Suppressor macrophage (primary cell): ENCODE measurements at places on chromosomes 6 and 20.

DNA sequence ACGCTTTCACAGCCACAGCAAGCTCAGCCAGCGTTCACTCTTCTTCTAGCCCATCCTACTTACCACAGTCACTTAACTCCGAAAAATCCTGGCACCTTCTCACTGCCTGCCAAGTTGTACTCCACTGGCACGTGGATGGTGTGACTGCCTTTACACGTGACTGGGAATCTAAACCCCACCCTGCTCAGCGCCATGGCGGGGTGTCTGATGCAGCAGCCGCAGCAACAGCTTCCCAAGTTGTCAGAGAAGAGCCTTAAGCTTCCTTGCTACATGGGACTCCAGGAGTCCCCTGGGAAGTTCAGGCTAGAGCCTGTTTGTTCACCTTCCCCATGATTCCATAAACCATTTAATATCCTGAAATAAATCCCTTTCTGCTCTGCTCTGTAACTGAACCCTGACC is 61.9 kb upstream of the FOXC1 start:
- no peak for DNase-seq

GRCh38 chr6:146267946-146268345 is 239.1 kb downstream of the GRM1 start:
- DNase-seq, result no peak

DNA sequence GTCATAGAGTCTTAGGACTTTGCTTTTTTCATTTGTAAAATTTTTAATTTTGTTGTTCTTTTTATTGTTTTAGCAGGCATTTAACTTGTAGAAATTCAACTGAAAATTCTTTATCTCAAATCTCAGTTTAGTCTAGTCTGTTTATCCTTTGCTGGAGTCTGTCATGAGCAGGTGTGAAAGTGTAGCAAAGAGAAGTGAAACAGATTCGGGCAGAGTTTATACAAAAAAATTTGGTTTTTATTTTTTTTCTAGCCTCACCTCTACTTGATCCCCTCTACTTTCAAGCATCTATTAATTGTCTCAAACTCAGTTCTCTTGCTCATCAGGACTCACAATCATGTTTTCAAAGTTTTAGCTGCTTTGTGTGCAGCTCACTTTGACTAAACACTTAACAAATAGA is 655.2 kb downstream of the HDGFL1 start:
- no peak for DNase-seq

- no peak for DNase-seq
These were observed 10.4 kb downstream of the PLCG1 start for GRCh38 chr20:41147767-41148191.

- DNase-seq, result no peak
These were observed 6.4 kb upstream of the KIF6 start for GRCh38 chr6:39731565-39731964.

- no peak for DNase-seq
These were observed 79.5 kb upstream of the HTR1E start for GRCh38 chr6:86857783-86858182.

DNA sequence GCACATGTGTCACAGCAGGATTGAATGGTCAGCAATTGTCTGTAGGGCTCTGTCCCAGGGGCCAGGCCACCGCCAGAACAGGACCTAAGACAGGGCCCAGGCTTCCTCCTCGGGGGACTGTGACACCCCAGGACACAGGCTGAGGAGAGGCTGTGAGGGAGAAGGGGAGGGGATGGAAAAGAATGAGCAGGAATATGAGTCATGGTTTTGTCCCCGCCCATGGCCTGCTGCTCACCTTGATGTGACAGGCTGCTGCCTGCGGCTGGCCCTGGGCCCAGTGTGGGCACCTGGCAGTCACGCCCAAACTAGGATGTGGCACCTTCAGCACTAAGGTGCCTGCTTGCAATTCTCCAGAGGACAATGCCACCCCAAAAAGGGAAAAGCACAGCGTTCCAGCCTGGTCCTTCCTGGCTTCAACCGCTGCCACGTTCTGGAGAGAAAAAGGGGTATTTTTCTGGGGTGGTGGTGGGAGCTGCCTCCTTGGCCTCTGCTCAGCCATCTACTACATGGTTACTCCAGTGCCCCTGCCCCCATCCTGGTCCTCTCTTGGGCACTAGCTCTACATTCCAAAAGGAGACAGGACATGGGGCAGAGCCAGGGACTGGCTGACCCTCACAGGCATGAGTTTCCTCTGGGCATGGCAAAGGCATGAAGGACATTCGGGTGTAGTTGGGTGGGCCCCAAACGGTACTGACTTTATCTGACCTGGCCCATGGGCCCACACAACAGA is 93.4 kb downstream of the SLC22A23 start:
- no peak for DNase-seq

DNA sequence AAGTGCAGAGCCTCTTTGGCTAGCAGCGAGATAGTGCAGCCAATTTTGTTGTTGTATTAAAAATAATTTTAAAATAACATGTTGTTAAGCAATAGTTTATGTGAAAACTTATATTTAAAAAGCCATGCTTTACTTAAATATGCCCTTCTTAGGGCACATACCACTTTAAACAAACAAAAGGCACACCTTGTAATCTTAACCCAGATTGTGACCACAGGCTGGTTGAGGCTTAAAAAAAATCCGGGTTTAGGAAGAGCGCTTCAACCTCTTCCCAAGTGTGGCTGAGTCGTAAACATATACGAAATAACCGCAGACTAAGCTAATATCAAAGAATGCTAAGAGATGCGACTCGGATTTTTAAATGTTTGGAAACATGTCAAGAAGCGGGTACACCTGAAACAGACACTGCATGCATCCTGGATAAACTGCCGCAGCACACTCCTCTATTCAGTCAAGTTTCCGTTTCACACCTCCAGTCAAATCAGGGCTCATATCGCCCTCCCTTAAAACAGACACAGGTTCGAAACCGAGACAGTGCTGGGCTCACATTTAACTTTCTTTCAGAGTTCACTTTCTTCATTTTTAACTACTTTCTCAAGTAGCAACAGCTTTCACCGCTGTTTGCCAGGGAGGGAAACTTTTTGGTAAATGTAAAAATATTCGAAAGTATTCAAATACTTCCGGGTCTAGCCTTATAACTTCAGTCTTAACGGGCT is 1.5 kb downstream of the DEK start:
- DNase-seq, result peak; percentile 13

GRCh38 chr6:92589996-92590395 is 829.4 kb downstream of the EPHA7 start:
- DNase-seq, result no peak

- DNase-seq, result no peak
These were observed 31.8 kb downstream of the CNKSR3 start for GRCh38 chr6:154478701-154479060.

DNA sequence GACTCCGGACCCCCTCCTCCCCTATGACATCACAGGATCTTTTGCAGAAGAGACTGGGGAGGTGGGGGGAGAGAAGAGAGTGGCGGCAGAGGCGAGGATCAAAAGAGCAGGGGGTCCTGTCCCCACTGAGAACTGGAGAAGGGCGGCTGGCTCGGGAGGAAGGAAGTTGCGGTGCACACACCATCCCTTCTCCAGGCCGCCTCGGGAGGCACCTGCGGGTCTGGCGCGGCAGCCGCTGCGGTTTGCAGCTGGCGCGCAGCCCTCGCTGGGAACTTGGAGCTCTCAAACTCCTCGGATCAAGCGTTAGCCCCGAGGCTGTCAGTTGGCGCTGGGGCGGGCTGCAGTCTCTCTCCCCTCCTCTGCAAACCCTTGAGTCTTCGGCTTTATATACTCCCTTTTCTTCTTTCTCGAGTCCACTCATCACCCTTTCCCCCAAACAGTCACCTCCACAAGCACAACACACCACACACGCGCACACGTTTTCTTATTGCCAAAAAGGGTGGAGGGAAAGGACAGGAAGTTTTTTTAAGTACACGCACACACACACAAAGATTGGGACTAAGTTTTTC is 180.7 kb downstream of the TBXT start:
- no peak for DNase-seq

GRCh38 chr6:98107801-98108200 is 726.6 kb upstream of the POU3F2 start:
- no peak for DNase-seq

- DNase-seq, result no peak
These were observed 79.0 kb downstream of the IMPG1 start for GRCh38 chr6:75993236-75994162.

DNA sequence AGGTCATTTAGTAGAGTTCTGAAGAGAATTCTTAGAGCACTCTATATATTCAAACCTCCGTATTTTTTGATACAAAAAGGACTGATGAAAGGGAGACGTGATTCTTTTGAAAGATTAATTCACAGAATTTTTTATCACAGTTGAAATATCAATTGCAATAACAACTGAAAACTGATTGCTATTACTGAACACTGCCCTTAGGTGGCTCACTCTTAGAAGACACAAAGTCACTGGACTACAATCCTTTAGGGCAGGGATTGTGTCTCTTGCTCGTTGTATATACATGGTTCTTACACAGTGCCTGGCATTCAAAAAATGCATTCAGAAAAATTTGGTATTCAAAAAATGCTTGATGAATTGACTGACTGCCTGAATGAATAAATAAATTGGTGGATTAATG is 17.1 kb upstream of the CALHM6 start:
- no peak for DNase-seq

DNA sequence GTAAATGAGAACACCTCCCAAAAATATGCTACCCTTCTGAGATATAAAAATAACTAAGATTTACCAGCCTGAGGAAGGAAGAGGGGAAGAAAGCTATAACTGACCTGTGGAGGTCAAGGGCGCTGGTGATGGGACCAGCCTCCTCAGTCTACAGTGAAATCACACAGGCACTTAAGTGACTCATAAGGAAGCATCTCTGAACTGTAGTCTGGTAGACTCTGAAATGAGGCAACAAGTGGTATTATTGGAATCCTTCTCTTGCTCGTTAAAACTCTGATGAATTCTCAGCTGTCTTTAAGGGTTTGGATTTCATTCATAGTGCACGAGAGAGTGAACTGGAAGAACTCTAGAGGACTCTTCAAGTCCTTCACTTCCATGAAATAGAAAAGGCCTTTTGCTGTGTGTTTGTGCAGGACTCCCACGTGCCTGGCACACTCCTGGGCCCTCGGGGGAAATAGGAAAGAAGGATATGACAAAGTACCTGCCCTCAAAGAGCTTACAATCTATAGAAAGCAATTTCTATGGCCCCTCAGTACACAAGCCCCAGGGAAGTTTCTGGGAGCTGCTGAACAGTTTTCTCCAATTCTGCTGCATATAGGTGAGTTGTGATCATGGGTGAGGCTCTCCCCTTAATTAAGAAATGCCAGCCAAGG is 231.8 kb upstream of the RREB1 start:
- peak; percentile 69 for DNase-seq

GRCh38 chr20:60101891-60102281 is 143.7 kb downstream of the CDH26 start:
- DNase-seq, result no peak

DNA sequence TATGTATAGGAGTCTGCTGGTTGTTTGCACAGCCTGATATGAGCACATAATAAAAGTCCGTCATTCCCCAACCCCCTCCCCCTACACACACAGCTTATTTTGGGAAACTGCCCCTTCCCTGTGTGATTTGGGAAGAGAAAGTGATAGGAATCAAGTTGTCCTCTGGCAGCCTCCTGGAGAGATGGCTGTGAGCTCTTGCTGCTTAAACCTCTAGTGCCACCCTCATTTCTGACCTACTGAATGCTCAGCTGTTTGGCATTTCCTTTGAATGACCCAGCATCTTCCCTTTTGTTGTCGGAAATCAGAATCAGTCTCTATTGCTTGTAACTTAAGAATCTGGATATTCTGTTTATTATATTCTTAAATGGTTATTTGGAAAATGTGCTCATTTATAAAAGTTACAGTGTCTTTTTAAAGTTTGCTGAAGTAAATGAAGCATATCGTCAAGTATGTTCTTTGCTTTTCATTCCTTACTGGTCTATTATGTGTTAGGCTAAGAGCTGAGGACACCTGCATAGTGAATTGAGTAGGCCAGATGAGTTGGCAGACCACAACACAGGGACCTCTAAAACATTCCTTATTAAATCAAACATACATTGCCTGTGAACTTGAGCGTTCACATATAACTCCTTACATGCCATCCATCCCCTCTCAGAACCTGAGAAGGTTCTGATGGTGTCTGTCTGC is 5.5 kb downstream of the RWDD2A start:
- DNase-seq, result no peak

- DNase-seq, result no peak
These were observed 197.8 kb downstream of the HAO1 start for GRCh38 chr20:7742479-7742878.

DNA sequence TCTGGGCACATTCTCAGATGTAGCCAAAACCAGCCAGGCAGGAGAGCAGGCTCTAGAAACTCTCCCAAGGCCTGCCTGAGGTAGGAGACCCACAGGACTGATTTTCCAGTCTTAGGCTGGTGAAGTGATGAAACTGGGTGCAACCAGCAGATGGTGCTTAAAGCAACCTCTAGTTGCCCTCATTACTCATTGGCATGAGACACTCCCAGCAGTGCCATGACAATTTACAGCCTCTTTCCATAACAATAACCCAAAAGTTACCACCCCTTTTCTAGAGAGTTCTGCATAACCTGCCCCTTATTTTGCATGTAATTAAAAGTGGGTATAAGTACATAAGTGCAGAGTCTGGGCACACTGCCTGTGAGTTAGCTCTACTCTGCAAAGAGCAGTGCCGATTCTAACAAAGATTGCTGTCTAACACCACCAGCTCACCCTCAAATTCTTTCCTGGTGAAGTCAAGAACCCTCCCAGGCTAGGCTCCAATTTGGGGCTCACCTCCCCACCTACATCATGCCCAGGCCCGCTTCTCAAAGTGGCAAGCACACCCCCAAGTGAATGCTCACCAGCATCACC is 14.4 kb upstream of the GPR6 start:
- DNase-seq, result peak; percentile 11

DNA sequence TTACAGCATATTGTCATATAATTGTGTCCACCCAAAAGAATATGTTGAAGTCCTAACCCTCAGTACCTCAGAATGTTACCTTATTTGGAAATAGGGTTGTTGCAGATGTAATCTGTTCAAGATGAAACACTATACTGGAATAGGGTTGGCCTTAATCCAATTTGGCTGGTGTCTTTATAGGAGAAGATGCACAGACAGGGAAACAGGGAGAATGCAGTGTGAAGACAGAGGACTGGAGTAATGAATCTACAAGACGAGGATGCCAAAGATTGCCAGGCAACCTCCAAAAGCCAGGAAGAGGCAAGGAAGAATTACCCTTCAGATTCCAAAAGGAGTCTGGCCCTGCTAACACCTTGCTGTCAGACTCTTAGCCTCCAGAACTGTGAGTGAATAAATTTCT is 482.9 kb downstream of the PTPRT start:
- DNase-seq, result no peak

DNA sequence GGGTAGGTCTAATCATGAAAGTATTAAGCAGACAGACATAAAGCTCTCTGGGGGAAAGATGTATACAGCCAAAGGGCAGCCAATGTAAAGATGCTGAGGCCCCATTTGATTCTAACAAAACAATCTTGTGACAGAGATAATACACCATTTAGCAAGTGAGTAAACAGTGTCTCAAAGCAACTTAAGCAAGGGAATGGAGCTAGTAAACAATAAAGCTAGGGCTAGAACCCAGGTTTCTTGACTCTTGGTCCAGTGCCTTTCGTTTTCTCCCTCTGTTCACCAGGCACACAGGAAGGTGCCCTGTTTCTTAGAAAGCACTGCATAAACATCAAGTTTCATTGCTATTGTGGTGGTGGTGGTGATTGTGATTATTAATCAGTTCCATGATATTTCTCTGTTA is 5.1 kb downstream of the ELOVL2 start:
- no peak for DNase-seq

- DNase-seq, result no peak
These were observed 131.8 kb downstream of the TIAM2 start for GRCh38 chr6:155126727-155127439.

- no peak for DNase-seq
These were observed 10.5 kb downstream of the PCNA start for GRCh38 chr20:5109276-5109675.
